ENCODE measurements at places on chromosomes 3 and 15. TPM values are rescaled to one million over a fixed set of nuclear protein-coding genes. Genes with fewer than 3 reads are reported as not detected.

The PLS1 gene
- polyA plus RNA-seq, result 10.3 TPM

The HRG gene
- polyA plus RNA-seq, result 0.03 TPM

The MOBP gene
- not detected for polyA plus RNA-seq

The TRAT1 gene
- not detected for polyA plus RNA-seq

The SLC12A1 gene
- not detected for polyA plus RNA-seq

The SPRED1 gene
- polyA plus RNA-seq, result 5.7 TPM

The PIERCE2 gene
- polyA plus RNA-seq, result 4.3 TPM

The FAM107A gene
- not detected for polyA plus RNA-seq

The BMF gene
- polyA plus RNA-seq, result 0.30 TPM

The TMEM207 gene
- polyA plus RNA-seq, result not detected

The PEX5L gene
- polyA plus RNA-seq, result 0.68 TPM

The FOXL2NB gene
- 0.38 TPM for polyA plus RNA-seq

The GOLGA8J gene
- polyA plus RNA-seq, result not detected

The ABCC5 gene
- 22.3 TPM for polyA plus RNA-seq

The TMEM212 gene
- not detected for polyA plus RNA-seq

The KCNMB2 gene
- polyA plus RNA-seq, result not detected

DNA sequence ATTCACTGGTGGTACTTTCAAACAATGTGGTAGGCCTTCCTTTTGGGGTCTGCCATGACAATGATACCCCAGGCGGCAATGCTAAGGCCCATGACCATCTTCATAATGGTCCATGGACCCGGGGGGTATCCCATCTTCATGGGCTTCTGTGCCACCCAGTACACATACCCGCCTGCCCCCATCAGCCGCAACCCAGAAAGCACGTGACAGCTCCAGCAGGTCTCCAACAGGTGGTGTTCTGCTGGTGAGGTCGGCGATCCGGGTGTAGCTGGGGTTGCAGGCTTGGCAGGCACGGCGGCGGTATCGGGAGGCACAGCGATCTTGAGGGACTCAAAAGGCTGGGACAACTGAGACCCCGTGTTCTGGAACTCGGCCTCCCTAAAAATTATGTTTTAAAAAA lies 214.5 kb downstream of the SNRPN start:
- DNase-seq, result no peak

DNA sequence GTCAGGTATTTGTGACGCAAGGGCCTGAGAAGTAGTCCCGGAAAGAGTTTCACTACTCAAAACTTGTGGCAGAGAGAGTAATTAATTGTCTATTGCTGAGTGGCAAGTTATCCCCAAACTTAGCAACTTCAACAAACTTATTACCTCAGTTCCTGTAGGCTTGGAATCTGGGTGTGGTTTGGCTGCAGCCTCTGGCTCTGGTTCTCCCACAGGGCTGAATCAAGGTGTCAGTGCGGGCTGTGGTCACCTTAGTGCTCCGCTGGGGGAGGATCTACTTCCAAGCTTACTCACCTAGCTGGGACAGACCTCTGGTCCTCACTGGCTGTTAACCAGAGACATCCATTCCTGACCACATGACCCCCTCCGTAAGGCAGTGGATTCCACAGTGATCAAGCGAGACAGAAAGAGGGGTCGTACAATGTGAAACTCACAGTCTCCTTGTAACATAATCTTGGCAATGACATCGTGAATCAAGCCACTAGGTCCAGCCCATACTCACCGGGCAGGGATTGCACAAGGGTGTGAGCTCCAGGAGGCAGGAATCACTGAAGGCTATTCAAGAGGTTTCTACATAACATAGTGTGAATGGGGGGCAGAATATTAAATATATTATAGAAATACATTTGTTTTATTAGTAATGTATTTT lies 138.3 kb downstream of the RYR3 start:
- no peak for DNase-seq

DNA sequence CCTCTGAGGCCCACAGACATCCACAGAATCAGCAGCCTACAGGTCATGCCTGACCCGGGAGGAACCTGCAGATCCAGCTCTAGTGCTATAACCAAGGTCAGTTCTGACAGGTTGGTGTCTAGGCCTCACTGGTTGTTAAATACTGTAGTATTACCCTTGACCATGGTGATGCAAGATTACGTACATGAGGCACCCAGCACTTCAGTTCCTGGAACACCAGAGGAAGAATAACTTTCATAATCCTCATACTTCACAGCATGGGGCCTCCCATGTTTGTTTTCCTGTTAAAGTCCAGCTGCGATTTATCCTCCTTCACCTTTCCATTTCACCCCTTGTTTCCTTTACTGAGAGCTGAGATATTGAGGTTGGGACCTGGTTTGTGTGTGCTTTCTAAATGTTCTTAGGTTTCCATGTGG lies 34.4 kb upstream of the GLCE start:
- no peak for DNase-seq

GRCh38 chr3:178343433-178344038 lies 192.7 kb upstream of the KCNMB2 start:
- no peak for DNase-seq

DNA sequence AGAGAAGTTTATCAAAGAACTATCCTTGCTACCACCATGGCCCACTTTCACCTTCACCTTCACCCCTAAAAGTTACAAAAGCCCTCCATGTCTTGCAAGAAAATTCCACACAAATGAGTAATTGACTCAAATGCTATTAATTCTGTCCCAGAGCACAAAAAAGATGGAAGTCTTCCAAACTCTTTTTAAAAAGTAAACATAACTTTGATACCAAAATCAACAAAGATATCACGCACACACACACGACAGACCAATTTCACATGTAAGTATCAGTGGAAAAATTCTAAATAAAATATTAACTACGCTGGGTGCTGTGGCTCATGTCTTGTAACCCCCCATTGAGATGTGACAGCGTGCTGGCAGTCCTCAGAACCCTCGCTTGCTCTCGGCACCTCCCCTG lies 1.1 kb upstream of the MCCC1 start:
- DNase-seq, result no peak

- no peak for DNase-seq
Measured at GRCh38 chr3:180684807-180685206, 5.5 kb upstream of the CCDC39 start.

- no peak for DNase-seq
Measured at GRCh38 chr3:33122991-33123390, 9.2 kb downstream of the CRTAP start.

DNA sequence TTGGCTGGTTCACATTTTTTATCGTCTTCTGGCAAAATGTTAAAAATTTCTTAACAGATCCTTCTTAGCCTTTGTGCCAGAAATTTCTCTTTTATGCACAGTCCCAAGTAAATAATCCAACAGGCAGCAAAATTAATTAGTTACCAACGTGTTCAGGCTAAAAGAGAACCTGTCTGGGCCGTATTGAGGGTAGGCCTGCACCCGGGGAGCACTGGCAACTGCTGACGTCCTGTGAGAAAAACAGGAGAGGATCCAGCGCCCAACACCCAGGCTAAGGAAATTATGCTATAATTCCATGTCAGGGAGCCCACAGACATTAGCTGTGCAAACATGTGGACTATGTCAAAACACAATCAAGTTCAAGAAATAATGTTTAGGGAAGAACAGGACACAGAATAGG lies 30.7 kb upstream of the CSTA start:
- no peak for DNase-seq

- DNase-seq, result no peak
Measured at GRCh38 chr15:38695249-38696108, 130.9 kb upstream of the RASGRP1 start.

- DNase-seq, result no peak
Measured at GRCh38 chr3:150922611-150923010, 17.4 kb upstream of the MINDY4B start.

GRCh38 chr3:171163101-171164066 lies 136.9 kb upstream of the SLC2A2 start:
- DNase-seq, result no peak

GRCh38 chr15:79858469-79858868 lies 38.3 kb downstream of the MTHFS start:
- no peak for DNase-seq

DNA sequence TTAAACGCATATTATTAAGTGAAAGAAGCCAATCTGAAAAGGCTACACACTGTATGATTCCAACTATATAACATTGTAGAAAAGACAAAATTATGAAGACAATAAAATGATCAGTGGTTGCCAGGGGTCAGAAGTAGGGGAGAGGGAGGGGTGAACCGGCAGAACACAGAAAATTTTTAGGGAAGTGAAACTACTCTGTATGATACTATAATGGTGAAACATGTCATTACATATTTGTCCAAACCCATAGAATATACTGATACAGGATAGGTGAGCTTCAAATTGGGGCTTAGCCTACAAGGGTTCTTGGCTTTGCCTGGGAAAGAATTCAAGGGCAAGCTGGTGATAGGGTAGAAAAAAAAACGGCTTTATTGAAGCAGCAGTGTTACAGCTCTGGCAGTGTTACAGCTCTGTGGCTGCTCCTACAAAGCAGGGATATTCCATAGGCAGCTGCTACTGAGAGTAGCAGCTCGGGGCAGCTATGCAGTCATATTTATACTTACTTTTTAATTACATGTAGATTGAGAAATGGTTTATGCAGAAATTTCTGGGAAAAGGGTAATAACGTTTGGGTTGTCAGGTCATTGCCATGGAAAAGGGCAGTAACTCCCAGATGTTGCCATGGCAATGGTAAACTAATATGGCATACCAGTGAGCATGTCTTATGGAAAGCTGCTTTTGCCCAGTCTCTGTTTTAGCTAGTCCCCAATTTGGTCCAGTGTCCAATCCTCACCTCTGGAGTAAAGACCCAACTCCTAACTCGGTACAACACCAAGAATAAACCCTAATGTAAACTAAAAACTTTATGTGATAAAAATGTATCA lies 125.1 kb upstream of the SLC25A36 start:
- no peak for DNase-seq

GRCh38 chr15:60313906-60314305 lies 83.9 kb downstream of the ANXA2 start:
- DNase-seq, result no peak

DNA sequence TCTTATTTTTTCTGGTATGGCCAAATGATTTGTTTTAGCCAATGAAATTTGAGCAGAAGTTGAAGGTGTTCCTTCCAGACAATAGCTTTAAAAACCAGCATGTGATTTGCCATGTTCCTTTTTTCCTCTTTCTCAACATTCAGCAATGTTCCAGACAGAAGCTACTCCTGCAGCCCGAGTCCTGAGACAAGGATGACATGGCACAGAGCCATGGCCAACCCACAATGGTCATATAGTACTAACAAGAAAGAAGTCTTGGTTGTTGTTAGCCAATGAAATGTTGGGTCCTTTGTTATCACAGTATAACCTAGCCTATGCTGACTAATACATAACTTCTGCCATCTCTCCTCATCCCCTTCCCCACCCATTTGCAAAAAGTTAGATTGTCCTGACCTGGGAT lies 211.1 kb upstream of the STT3B start:
- DNase-seq, result no peak

GRCh38 chr3:177196456-177197040 lies 734 bp downstream of the TBL1XR1 start:
- no peak for DNase-seq

DNA sequence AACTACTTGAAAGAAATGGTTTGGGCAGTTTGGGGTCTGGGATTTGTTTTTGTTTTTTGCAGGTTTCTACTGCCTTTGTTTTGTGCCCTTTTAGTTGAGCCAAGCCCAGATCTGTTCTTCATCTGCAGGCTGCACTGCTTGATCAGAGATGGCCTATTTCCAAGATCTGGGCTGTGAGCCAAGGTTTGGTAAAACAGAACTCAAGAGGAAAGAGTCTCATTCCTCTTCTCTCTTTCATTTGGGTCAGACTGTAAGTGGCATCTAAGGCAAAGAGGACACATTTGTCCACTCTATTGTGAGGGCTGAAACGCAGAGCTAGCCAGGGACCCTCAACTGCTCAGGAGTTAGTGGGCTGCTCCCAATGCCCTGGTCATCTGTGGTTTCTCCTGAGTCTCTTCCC lies 104.4 kb upstream of the UBE3A start:
- DNase-seq, result no peak

GRCh38 chr3:127462111-127462655 lies 128.3 kb downstream of the TPRA1 start:
- no peak for DNase-seq

- no peak for DNase-seq
Measured at GRCh38 chr3:47359323-47359722, 21.5 kb upstream of the PTPN23 start.

DNA sequence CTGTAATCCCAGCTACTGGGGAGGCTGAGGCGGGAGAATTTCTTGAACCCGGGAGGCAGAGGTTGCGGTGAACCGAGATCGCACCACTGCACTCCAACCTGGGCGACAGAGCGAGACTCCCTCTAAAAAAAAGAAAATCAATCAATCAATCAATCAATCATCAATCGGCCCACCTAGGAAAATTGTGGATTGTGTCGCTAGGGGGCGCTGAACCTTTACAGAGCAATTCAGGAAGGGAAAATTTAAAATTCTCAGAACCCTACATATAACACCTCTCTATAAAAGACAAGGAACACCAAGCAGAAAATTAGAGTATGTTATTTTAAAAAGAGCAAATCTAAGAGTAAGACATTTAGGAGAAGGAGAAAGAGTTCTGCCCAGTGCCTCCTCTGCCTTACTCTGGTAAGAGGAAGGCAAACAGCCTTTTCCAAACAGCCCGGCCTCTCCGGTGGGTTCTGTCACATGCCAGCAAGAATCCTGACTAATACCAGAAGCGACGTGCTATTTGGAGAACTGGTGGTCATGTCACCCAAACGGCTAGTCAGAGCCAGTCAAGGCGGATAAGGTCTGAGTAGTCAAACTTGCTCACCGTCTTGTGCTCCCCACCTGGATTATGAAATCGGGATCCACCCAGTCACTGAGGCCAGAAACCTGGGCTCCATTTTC lies 22.3 kb upstream of the SMCO1 start:
- no peak for DNase-seq

DNA sequence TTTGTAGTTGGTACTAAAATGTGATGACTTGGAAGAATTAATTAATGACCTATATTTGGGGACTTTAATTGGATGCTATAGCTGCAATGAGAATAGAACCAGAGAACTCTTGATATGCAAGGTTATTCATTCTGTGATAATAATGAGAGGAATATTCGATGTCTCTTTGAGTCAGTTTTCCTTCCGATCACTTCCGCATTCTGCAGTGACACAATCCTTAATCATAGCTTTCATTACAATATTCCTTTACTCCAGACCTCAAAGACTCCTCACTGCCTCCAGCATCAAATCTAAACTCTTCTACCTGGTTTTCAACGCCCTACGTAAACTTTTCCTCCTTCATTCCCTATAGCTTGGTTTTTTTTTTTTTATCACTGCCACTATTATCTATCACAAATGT lies 21.6 kb downstream of the B3GNT5 start:
- DNase-seq, result no peak

- peak; percentile 96 for DNase-seq
Measured at GRCh38 chr15:78988361-78988911, 43.6 kb upstream of the CTSH start.

DNA sequence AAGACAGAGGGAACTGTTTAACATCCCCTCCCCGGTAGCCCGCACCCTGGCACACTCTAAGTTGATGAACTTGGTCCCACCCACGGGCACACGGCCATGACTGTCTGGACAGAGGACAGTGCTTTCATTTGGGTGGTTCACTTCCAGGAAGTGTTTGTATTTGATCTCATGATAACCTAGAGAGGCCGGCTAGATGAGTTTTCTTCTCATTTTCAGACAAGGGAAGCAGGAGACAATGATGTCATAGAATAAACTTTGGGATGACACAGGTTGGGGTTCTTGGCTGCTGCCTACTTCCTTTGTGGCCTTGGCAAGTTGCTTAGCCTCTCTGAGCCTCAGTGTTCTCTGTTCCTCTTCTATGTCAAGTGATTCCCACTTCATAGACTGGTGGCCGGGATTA lies 16.1 kb upstream of the LYSMD4 start:
- DNase-seq, result no peak
